GM23248 (cell line): ENCODE measurements at places on chromosomes 7 and 10.
A peak's percentile ranks its signal among the peaks of the same experiment; 100 is the strongest.

DNA sequence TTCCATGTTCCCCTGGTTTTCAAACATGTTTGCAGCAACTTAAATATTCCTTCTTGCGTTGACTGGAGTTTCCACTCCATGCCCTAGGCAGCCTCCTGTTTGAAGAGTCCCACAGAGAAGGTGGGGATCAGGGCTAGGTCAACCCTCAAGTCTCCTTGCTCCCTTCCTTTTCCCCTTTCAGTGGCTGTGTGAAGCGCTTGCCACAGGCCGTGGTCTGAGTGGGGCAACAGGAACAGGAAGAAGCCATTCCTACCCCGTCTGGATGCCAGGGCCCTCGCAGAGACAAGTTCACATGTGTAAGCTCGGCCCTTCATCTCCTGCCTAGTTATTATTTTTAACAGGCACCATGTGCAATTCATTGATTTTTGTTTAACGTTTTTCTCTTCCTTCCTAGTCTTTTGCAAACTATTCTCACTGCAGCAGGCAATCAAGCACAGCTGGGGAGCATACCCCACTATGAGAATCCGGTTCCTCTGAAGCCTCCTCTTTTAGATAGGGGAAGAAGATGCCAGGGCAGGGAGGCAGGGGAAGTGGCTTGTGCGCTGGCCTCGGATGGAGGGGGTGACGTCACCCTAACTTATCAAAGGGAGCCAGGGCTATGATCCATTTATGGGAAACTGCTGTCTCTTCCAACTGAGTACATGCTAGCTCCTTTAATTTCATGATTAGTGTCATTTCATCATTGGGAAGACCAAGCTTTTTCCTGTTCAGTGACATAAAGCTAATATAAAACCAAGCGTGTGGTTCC is 64.2 kb downstream of the PRLHR start:
- peak; percentile 64 for DNase-seq

GRCh38 chr7:38232502-38233366 is 40.7 kb downstream of the TARP start:
- DNase-seq: no peak

DNA sequence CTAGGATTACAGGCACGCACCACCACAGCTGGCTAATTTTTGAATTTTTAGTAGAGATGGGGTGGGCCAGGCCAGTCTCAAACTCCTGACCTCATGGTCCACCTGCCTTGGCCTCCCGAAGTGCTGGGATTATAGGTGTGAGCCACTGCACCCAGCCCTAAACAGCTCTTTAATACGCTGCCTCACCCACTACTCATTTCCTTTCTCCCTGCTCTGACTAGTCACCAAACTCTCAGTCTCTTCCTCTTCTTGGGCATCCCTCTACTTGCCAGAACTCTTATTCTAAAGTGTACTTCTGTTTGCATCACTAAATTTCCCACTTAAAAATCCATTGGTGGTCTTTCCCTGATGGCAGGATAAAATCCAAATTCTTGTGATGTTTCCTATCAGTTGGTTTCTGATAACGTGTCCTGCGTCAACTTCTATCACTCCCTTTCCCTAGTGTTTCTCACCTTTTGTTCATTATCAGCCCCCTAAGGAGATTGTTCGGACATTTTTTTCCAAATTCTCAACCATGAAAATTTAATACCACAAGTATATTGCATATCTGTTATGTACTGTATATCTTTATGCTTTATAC is 124.7 kb downstream of the CUBN start:
- DNase-seq: no peak

GRCh38 chr10:79287973-79288723 is 59.1 kb upstream of the PPIF start:
- DNase-seq: no peak

DNA sequence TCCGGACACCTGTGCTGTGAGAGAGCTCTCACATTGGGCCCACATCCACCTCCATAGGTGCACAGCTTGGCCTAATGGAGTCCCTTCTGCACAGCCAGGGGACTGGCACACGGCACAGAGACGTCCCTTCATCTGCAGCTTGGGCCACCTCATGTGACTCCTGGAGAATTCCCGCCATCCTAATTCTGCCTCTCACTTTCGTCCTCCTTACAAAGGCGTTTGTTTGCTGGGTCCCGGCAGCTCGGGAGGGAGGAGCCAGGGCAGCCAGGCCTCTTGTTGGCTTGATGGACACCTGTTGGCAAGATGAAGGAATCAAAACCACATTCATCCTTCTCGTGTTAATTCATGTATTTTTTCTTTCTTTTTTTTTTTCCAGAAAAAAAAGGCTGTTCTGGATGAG is 30.7 kb upstream of the TTYH3 start:
- DNase-seq: no peak

DNA sequence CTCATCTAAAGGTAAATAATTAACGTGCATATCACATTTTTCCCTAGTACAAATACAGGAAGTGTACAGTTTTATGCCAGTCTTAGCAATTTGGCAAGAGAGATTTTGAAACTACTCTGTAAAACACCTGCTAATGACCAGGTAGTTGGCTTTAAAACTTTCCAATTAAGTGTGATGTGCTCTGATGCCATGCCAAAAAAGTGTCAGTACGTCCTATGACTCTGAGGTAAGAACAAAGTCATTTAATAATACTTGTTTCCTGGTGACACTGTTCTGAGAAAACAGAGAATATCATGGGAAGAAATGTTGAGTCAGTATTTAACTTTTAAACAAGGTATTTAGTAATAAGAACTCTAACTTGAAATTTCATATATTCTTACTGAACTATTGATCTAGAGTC is 9.6 kb downstream of the PDZD8 start:
- DNase-seq: no peak

DNA sequence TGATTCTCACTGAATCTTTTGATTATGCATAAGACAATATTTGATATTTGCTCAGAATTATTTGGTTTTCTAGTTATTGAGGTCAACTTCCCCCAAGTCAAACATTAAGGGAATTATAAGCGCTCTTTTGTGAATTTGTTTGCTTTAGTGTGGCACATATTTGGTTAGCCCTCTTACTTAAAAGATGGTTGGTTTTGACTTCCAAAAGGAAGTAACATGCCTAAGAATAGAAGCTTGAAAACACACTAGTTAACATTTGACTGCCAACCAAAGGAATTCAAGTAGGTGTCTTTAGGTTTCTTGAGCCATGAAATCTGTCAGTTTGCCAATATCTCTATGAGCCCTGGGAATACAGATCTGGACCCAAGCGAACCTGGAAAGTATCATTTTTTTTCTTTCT is 24.9 kb downstream of the STEAP4 start:
- DNase-seq: no peak

DNA sequence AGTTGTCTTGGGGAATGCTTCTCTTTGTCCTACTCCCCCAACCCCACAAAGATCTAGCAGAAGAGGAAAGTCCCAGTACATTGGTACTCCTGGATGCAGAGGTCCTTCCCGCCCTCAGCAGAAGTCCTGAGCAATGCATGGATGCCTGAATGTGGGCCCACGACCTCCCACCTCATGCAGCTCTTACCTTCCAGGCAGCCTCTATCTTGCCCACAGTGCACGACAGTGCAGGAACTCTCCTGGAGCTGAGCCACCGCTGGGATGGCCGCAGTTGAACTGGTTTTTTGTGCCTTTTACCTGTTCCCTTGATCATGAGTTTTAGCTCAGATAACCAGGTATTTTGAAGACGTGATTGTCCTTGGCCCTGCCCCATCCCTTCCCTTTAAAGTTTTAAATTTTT is 37.9 kb downstream of the LRRC4 start:
- no peak for DNase-seq

DNA sequence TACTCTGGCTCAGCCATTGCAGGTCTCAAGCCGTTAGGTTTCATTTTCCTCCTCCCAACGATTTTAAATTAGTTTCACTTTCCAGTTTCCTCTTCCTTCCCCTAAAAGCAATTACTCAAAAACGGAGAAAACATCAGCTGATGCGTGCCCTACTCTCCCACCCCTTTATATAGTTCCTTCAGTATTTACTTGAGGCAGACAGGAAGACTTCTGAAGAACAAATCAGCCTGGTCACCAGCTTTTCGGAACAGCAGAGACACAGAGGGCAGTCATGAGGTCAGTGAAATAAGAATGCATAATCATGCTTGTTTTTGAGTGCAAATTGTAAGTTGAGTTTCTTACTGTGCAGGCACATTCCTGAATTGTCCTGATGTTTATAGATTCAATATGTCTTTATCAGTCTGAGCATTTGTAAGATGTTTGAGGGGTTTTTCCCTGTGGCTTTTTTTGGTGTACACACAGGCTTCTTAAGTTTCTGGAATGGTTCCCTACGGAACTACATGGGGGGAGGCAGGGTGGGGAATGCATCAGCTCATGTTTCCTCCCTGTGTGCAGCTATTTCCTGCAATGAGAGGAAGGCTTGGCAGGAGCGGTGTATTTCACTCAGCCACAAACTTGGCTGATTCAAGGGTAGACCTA is at the start of gene IFIT3:
IFIT3 (plus strand) TSS at position 195 of the 639 bp plus-strand sequence; CDS start at position 272, 77 bp downstream.
- DNase-seq: peak; percentile 92

- no peak for DNase-seq
Observed at GRCh38 chr10:102656791-102657371, 12.6 kb downstream of the TRIM8 start.

DNA sequence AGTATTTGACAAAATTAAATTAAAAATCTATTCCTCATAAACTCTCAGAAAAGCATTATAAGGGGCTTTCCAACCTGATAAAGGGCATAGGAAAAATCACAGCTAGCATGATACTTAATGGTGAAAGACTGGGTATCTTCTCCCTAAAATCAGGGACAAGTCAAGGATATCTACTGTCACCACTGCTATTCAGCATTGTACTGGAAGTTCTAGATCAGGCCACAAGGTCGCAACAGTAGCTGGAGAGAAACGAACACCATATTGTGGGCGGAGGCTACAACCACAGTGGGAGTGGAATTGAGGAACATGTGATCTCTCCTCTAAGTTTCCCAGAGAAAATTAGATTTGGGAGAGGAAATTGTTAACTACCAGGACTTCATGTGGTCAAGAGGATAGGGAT is 70.0 kb upstream of the NAMPT start:
- DNase-seq: no peak

- DNase-seq: no peak
Observed at GRCh38 chr7:37145682-37146081, 303.0 kb downstream of the ELMO1 start.

DNA sequence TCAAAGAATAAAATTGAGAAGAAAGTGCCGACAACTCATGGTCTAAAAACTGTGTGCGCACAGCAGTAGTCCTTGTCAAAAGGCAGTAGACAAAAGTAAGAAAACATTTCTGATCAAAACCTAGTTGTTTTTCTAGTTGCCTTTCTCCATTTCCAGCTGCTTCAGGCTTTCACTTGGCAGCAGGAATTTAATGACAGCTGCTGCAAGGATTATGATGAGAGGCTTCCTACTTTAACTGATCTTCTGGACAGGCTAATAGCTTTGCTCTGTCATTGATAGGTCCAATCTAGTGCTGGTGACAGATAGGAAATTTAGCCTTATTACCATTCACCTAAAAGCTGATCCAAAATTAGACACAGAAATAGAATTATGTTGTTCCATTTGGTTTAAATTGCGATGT is 110.7 kb upstream of the SEMA3C start:
- no peak for DNase-seq

DNA sequence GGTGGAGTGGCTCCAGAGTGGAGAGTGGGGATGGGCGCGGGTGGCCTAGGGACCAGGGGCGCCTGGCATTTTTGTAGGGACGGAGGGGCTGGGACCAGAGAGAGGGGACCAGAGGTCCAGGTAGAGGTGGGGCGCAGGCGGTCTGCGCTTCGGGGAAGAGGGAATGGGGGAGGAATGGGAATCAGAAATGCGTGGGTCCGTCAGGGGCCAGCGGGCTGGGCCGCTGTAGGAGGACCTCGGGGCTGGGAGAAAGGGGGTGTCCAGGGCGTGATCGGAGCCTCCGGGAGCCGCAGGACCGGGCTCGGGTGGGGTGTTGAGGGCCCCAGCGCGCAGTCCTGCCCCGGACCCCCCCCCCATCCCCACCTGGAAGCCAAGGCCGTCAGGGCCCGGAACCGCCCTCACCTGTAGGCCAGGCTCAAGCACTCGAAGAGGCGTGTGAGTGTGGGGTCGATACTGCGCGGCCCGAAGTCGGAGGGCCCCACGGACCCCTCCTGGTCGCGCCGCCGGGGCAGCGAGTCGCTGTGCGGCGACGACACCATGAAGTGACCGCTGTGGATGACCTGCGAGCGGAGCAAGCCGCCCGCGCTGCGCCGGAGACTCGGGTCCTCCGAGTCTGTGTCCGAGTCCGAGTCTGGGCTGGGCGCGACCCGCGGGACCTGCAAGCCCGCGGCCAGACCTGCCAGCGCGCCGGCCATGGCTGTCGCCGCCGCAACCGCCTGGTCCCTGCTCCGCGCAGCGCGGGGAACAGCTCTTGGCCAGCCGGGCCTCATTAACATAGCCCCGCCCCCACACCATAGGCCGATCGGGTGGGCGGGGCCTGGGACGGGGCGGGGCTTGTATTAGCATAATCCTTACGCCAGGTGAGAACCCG is at the start of gene MLXIPL:
MLXIPL (minus strand) TSS at position 725 of the 871 bp plus-strand sequence; CDS start at position 695, 30 bp downstream.
- peak; percentile 87 for DNase-seq

- DNase-seq: no peak
Observed at GRCh38 chr10:129706081-129706480, 239.0 kb downstream of the MGMT start.

- no peak for DNase-seq
Observed at GRCh38 chr7:139049936-139050335, 14.1 kb upstream of the ZC3HAV1L start.

DNA sequence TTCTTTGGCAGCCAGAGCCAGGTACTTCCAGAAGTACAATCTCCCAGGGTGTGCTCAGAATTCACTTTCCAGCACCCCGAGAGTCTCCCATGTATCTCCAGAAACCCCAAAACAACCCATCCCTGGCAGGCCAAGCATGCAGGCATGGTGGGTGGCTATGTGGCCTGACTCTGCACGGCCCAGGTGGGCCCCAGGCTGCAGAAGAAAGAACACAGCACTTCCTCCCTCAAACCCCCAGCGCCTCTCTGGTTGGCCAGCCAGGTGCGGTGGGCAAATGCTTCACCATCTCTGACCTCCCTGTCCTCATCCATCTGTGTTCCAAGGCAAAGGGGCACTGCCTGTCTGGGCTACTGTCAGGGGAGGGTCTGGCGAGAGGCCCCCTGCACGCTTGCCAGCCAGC is 100.3 kb downstream of the MKI67 start:
- DNase-seq: no peak

DNA sequence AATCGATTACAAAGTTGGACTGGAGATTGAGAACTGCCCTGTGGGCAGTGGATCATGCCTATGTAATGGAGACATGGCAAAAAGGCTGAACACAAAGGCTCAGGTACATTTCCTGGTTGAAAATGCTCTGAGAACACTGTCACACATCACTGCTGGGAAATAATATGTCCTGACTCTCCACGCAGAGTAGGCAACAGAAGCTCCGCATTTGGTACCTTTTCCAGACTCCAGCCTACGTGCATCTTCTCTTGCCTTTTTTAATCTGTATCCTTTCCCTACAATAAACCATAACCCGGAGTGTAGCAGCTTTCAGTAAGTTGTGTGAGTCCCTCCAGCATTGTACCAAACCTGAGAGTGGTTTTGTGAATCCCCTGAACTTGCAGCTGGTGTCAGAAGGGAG is 134.7 kb downstream of the SORBS1 start:
- no peak for DNase-seq

GRCh38 chr10:91540733-91541132 is 92.1 kb downstream of the PPP1R3C start:
- DNase-seq: peak; percentile 48

GRCh38 chr10:34341473-34341872 is 473.6 kb downstream of the PARD3 start:
- DNase-seq: peak; percentile 71

GRCh38 chr7:137583172-137583571 is 239.6 kb upstream of the PTN start:
- no peak for DNase-seq

GRCh38 chr10:69340695-69341094 is 62.4 kb downstream of the HK1 start:
- no peak for DNase-seq
